ENCODE measurements at places on chromosomes 4 and X. TPM values are rescaled to one million over a fixed set of nuclear protein-coding genes. Genes with fewer than 3 reads are reported as not detected.

The HELT gene
- not detected for total RNA-seq

The RIPPLY1 gene
- not detected for total RNA-seq

The EFHC2 gene
- total RNA-seq, result not detected

The BEND2 gene
- not detected for total RNA-seq

The XK gene
- 0.62 TPM for total RNA-seq

The RAB39B gene
- 47.7 TPM for total RNA-seq

All from NCI-H460 (cell line).